ENCODE measurements at places on chromosomes 12 and 14.

DNA sequence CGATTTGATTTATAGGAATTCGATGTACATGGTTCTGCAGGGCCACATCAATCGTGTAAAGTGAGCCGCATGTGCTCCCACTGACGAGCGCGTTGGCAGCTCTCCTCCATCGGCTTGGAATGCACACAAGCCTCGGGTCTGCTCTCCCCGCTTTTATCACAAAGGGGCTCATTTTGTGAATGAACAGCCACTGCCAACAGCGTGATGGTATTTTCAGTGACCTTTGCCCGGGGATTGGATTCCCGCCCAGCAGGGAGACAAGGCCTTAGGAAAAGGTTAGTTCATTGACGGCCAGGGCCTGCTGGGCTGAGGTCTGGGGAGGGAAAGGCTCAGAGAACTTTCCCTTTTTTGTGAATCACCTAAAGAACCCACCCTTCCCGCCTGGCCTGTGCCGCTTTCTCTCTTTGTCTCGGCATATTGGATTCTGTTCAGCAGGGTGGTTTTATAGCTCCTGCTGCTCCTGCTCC, 232.1 kb downstream of the MSRB3 start:
- peak; percentile 87 for DNase-seq

DNA sequence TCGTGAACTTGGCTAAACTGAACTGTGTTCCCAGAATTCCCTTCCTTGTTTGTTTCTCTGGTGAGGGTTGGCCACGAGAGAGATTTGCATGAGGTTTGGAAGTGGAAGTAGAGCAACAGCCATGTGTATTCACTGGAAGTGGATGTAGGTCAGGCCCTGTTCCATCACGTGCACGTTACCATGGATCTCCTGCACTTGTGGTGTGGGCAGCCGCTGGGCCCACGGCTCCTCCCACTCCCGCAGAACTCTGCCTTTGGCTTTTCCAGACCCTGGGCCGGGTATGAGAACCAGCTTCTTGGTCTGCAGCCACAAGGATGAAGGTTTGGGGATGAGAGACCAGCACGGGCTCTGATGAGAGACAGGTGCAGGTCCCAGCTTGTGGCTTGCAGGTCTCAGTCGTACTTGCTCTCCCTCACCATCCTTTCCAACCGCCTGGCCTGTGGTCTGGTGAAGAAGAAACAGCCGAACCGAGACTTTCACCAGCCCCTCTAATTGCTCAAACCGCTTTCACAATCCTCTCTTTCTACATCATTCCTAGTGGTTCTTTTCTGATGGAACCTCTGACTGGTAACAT, 94.9 kb downstream of the DUSP16 start:
- peak; percentile 69 for DNase-seq

- DNase-seq: no peak
These were observed 21.4 kb downstream of the CCDC177 start for GRCh38 chr14:69553252-69553651.

- DNase-seq: no peak
These were observed 775.7 kb downstream of the SLC6A15 start for GRCh38 chr12:84136862-84137367.

DNA sequence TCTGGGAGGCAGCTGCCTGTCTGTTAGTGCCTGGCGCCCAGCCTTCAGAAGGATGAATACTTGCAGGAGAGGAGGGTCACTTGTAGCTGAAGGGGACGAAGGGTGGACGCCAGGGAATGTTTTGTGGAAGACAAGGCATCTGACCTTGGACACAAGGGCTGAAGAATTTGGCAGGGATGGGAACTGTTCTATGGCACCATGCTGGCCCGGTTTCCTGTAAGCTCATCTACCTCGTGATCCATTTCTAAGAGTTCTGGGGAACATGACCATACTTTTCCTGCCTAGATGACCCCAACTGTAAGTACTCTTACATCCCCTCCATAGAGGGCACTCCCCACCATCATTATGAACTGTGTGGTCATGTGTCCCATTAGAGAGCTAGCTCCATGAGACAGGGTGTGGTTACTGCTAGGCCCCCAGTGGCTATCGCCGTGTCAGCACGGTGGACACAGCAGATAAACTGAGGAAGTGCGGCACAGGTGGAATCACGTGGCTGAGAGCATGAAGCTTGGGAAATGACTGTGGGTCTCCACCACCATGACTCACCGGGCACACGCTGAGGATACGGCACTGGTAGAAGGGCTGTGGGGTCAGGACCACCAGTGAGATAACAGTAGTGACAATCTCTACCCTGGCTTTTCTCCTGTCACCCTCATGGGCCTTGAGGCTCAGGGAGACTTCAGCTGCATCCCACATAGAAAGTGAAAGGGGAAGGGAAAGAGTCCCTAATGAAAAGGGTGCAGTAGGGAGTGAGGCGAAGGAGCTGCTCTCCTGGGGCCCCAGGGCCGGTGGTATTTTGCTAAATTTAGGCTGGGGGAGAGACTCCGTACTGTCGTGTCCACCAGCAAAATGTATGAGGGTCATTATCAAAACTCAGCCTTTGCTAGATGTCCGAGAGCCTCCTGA, 252.6 kb downstream of the FOXN3 start:
- no peak for DNase-seq

- DNase-seq: no peak
These were observed 56.5 kb upstream of the CFL2 start for GRCh38 chr14:34770901-34771300.

- no peak for DNase-seq
These were observed 64.3 kb downstream of the ZFP36L1 start for GRCh38 chr14:68728342-68729106.

GRCh38 chr12:94098466-94098865, 49.9 kb upstream of the PLXNC1 start:
- no peak for DNase-seq

DNA sequence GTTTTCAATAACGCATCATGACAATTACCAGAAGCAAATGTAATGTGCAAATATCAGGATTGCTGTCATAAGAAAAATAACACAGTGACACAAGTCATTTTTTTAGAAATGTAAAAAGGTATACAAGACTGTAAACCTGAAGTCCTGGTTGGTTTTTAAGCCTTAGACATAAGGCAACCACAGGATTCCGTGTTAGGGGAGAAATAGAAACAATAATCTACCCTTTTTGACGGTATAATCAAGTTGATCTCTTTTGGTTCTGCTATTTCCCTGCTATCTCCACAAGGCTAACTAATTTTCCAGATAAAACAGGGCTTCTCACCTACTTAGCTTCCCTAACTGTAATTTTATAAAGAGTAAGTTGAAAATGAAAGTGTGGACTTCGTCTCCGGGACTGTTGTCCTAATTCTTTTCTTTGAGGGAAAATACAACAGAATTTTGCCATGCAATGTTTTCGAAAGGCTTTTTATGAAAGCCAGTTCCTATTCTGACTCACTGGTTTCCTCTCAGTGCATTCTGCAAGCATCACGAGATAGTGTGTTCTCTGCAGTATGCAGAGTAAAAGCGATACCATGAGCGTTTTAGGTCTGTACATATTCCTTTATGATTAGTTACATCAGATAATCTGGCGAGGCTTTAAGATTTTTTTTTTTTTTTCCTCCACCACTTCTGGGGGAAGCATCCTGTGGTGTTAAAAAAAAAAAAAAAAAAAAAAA, 10.6 kb downstream of the MYO1H start:
- no peak for DNase-seq

All from femur (tissue), 1 donor.